ENCODE measurements at places on chromosomes 5 and 9. TPM values are rescaled to one million over a fixed set of nuclear protein-coding genes. Genes with fewer than 3 reads are reported as not detected.

TMOD1 gene
- 9.3 TPM for total RNA-seq

- no peak for DNase-seq
Observed at GRCh38 chr9:83625178-83625577, 2.2 kb downstream of the IDNK start.

CDC37L1 gene
- 17.4 TPM for total RNA-seq

DNA sequence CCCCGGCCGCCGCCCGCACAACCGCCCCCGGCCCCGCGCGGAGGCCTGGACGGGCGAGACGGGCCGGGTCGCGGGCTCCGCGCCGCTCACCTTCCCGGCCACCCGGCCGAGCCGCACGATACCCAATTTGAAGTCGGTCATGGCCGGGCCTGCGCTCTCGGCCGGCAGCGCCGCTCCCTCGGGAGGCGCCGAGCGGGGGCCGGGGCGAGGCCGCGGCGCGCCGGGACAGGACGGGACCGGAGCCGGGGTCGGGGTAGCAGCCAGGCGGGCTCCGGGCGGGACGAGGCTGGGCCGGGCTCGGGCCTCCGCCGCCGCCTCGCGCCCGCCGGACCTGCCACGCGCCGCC is 216 bp downstream of the ZMYND19 start:
- DNase-seq: no peak

ENTR1 gene
- 21.4 TPM for total RNA-seq

DNA sequence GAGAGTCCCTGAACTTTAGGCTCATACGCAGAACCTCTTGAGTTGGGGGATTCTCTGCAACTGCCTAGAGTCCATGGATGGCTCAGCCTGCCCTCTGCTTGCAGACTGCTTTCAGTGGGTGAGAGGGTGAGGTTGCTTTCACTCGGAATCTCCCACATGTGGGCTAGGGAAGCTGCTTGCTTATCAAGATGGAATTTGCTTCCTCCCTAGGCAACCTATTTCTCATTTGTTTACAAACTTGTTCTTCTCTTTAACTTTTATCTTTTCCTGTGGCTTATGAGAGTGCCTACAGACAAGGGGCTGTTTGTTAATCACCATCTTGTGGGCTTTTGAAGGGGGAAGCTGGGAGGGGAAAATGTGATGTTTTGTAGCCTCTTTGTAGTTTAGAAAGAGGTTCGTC is 10.0 kb downstream of the TLE4 start:
- peak; percentile 16 for DNase-seq

GRCh38 chr5:145752947-145753346 is 82.2 kb downstream of the PRELID2 start:
- peak; percentile 5 for DNase-seq

IL3 gene
- total RNA-seq: not detected

IER5L gene
- 23.0 TPM for total RNA-seq

GRCh38 chr5:84257061-84257460 is 127.6 kb downstream of the EDIL3 start:
- no peak for DNase-seq

DNA sequence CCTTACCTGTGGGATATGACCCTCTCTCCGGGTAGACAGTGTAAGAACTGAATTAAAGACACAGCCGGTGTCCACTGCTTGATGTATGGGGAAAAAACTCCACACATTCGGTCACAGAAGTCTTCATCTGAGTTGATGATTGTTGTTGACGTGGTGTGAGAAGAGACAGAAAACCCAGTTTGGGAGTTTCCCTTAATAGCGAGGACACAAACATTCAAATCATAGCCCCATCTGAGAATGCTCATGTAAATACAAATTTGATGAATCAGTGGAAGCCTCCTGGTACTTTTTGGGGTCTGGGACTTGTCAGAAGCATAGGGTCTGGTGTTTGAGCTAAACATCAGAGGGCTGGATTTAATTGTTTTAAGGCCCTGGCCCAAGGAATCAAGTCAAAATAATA is 11.0 kb downstream of the HAVCR1 start:
- no peak for DNase-seq

ELOVL7 gene
- 12.9 TPM for total RNA-seq

DNA sequence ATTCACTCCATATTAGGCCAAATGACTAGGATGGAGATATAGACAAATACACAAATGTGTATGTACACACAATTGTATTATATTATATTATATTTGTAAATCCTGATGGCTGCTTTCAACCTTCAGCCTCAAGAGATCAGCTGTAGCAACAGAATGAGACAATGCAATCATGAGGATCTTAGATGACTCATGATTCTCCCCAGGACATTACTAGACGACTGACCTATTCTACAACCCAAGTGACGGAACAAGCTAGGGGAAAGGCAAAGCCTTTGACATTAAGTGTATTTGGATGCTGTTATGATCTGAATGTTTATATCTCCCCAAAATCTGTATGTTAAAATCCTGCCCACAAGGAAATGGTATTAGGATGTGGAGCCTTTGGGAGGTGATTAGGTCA is 66.5 kb downstream of the COX7C start:
- no peak for DNase-seq

DNA sequence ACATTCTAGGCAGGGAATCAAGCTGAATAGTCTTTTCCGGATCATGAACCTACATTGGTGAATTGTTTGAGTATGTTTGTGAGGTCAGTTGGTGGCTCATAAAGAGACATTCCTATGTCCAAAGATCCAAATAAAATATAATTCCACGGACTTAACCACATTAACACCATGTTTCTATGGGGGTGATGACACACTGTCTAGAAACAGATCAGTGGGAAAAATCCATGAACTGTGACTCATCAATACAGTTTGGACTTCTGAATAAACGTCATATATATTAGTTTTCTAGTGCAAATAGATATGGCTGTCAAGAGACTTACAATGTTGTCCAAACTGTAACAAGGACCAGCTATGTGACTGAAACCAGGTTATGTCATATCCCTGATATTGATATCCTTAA is 509.9 kb upstream of the TYRP1 start:
- DNase-seq: no peak

- peak; percentile 13 for DNase-seq
Observed at GRCh38 chr5:68729678-68730077, 364.1 kb upstream of the SLC30A5 start.

DMRT2 gene
- 11.8 TPM for total RNA-seq

- DNase-seq: no peak
Observed at GRCh38 chr5:73626814-73627313, 868 bp downstream of the ARHGEF28 start.

FIBCD1 gene
- total RNA-seq: 0.10 TPM

- DNase-seq: no peak
Observed at GRCh38 chr5:75168026-75168735, 68.5 kb downstream of the ANKRD31 start.

DNA sequence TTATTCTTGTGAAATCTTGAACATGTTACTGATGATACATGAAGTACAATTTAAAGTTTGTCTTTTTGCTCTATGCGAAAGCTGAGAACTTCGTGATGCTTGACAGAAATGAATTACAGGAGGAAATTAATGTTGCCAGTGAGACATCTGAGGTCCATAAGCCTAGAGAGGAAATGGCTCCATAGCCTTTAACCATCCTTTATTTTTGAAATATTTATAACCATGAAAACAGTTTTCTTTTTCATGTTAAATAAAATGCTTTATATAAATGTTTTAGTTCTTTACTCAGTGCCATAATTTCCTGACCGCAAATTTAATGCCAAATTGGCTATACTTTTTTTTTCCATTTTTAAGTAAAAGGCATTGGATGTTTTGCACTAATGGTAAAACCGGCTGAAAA is 29.1 kb downstream of the F2RL2 start:
- peak; percentile 73 for DNase-seq

ISL1 gene
- 0.30 TPM for total RNA-seq

DNA sequence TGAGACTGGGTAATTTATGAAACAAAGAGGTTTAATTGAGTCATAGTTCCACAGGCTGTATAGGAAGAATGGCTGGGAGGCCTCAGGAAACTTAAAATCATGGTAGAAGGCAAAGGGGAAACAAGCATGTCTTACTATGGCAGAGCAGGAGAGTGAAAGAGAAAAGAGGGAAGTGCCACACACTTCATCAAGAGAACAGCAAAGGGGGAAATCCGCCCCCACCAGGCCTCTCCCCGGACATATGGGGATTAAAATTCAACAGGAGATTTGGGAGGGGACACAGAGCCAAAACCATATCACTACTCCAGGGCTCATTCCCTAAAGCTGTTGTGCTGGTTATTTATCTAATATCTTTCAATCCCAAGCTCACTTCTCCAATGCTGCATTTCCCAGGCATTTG is 50.2 kb upstream of the NR3C1 start:
- no peak for DNase-seq

LRRC70 gene
- total RNA-seq: 8.5 TPM

- peak; percentile 42 for DNase-seq
Observed at GRCh38 chr5:107090506-107090905, 580.2 kb downstream of the EFNA5 start.

- DNase-seq: peak; percentile 38
Observed at GRCh38 chr9:131019388-131020239, 10.6 kb downstream of the LAMC3 start.

ENG gene
- 9.1 TPM for total RNA-seq

- DNase-seq: no peak
Observed at GRCh38 chr9:120390637-120391190, 189.3 kb downstream of the CDK5RAP2 start.

ADAMTS13 gene
- 3.2 TPM for total RNA-seq

- no peak for DNase-seq
Observed at GRCh38 chr5:51273021-51273420, 110.2 kb upstream of the ISL1 start.

SAPCD2 gene
- 5.8 TPM for total RNA-seq

- DNase-seq: peak; percentile 35
Observed at GRCh38 chr5:129460936-129461710, 1.0 kb downstream of the ADAMTS19 start.

GRCh38 chr9:101628173-101628572 is 33.4 kb upstream of the PPP3R2 start:
- DNase-seq: no peak

GRCh38 chr5:141808857-141809256 is 69.4 kb downstream of the PCDH1 start:
- no peak for DNase-seq

- DNase-seq: no peak
Observed at GRCh38 chr9:90162819-90163218, 479.8 kb downstream of the DIRAS2 start.

DNA sequence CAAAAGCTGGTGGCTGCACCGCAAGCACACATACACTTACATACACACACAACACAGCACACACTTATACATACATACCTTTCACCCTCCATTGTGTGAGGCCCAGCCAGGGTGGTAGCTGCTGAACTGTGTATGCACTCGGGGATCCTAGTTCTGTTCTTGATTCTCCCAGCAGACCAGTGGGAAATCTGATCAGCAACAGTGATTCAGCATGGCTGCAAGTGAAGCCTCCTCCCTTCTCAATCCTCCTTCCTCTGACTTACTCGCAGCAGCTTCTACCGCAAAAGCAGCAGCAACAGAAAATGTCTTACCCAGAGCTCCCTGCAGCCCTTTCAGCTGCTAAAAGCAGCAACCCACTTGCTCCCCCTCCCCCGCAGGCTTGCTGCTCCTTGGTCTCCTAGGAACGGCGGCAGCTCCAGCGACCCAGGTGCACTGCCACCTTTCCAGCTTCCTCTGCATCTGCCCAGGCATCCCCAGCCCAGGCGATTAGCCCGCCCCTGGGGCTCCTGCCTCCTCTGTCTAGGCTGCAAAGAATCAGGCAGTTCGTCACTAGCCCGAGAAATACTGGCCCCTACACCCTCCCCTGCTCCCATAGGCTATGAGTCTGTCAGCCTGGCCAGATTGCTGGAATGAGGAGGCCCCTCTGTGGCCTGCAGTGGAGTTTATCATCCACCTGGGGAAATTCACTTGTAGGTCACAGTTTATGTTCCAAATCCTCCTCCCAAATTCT is at the start of gene KLHL3:
Gene KLHL3, minus strand, starts transcription at position 535 of the 730 bp plus-strand sequence. Its CDS starts 443 bp downstream, at position 92.
- peak; percentile 39 for DNase-seq

RAD23B gene
- 78.5 TPM for total RNA-seq

DNA sequence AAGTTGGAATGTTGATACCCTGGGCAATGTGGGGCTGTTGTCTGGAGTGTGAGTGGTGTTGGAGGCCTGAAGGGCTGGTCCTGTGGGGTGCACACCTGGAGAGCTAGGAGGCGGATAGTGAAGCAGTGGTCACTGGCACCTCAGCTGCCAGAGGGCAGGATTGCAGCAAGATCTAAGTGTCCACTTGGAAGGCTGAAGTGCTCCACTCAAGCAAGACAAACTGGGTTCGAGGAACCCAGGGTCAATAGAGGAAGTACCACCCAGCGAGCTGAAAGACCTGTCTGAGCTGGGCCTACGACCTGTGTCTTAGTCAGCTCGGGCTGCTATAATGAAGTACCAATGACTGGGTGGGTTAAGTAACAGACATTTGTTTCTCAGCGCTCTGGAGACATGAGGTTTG is 39.7 kb upstream of the TJP2 start:
- DNase-seq: no peak

DNA sequence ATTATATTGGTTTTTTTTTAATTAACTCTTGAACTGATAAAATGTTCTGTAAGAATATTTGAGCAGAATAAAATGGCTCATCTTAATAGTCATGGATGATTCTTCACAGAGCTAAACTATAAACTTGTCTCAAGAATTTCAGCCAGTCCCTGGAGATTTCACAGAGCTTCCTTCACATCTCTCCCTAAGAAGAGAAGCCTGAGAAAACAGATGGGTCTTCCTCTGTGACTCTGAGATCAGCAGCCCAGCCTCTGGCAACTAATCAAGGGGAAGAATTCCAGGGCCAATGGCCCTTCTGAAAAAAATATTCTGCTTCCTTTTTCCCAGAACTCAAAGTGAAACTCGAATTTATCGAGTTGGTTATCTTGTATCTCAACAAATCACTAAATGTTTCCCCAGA is 122.2 kb upstream of the ITGA1 start:
- peak; percentile 30 for DNase-seq

CDX1 gene
- total RNA-seq: 0.49 TPM

DNA sequence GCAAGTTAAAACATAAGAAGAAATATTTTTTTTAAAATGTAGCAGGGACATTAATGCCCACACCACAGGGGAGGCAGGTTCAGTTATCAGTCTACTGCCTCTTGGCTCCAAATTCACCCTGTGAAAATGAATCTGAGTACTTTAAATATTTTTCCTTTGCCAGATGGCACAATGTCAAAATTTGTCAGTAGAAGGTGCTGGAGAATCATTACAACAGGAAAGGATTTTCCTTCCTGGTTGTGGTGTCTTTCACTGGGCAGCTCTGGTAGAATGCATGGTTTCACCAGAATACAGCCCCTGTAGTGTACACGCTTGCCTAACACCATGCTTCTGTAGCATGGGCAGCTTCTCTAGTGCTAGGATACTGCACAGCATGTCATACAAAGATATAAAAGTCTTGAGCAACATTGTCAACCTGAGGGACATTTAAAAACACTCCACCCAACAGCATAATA is 9.7 kb upstream of the SREK1 start:
- no peak for DNase-seq

GRCh38 chr5:174165406-174165805 is 119.9 kb downstream of the NSG2 start:
- no peak for DNase-seq

CD72 gene
- 1.6 TPM for total RNA-seq

All from skin of body (tissue), 3 donors.